ENCODE measurements at places on chromosomes 7 and 10. TPM values are rescaled to one million over a fixed set of nuclear protein-coding genes. Genes with fewer than 3 reads are reported as not detected.

The ELMO1 gene
- 1.3 TPM for total RNA-seq

The ITIH5 gene
- 0.09 TPM for total RNA-seq

The PITX3 gene
- total RNA-seq = not detected

The SGMS1 gene
- 61.2 TPM for total RNA-seq

The LHFPL3 gene
- total RNA-seq = not detected

DNA sequence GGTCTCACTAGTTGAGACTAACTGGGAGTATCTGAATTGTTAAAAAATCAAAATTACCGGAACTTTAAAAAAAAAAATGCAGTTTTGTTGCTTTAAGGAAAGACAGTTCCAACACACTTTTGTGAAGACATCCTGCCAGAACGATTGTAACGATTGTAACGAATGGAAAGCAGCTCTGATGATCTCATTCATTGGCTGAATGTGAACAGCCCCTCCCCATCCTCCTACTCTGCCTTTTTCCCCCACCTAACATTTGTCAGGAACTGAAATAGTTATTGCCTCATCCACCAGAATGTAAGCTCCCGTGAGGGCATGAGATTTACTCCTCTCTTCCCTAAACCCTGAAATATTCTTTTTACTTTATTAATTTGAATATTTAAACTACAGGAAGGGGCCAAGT, 23.1 kb upstream of the ZC3HAV1L start:
- DNase-seq = peak; percentile 80

DNA sequence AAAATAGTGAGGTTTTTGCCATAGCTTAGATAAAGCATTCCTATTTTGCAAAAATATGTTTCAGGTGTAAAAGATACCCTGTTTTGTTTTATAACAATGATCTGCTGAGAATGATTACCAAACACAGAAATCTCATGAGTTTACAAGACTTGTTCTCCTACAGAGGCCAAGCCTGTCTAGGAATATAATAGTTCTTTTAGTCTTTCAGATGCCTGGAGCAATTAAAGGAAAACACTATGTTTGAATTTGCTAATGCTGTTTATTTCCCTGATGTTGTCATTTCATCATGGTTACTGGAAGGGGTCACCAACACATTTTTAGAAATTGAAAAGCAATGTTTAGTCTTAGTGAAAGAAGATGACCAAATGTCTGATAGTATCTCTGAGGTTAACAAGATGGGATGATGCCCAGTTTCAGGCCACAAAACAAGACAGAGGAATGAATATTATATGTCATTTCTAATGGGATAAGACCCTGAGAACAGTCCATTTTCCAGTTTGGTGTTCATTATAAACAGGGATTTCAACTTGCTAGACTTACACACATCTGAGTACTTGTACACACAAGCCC, 559.9 kb downstream of the INHBA start:
- no peak for DNase-seq
